ENCODE measurements at places on chromosomes 7 and 10.

GRCh38 chr10:91743465-91743864 is 54.8 kb upstream of the TNKS2 start:
- DNase-seq: no peak

DNA sequence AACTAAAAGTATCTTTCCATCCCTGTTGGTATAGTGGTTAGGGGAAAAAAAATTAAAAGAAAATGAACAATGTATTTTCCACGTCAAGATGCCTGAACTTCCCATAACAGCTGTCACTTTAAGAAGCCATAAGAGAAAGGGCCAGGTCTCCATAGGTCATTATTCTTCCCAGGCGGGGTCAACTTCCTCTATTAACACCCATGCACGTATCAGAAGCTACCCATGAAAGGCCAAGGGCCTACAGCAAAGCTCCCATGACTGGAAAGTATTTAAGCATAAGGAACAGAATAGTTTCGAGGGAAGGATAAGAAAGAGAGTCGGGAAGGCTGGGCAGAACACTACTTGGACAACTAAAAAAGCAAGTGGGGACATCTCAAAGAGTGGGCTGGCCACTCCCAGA is 40.1 kb downstream of the RBM28 start:
- no peak for DNase-seq

GRCh38 chr10:5234106-5234860 is 37.6 kb downstream of the AKR1C4 start:
- no peak for DNase-seq

- no peak for DNase-seq
Measured at GRCh38 chr10:86972613-86973380, 4.5 kb downstream of the ADIRF start.

- DNase-seq: no peak
Measured at GRCh38 chr10:110495731-110496552, 1.8 kb upstream of the DUSP5 start.

DNA sequence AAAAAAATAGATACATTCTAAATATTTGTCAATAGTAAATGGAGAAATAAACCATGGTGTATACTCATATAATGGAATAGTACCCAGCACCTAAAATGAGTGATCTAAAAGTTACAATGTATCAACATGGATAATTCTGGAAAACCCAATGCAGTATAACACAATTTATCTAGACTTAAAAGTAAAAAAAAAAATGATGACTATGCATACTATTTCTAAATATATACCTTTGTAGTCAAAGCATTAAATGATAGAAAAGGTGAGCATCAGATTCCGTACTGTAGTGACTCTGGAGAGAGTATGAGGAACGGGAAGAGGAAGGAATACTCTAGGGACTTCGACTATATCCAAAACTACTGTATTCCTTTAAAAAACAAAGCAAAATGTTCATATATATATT is 115.2 kb upstream of the CDCA7L start:
- DNase-seq: no peak

GRCh38 chr7:84412161-84412969 is 217.8 kb upstream of the SEMA3A start:
- DNase-seq: no peak

- DNase-seq: no peak
Measured at GRCh38 chr10:35685402-35685801, 43.3 kb upstream of the FZD8 start.

DNA sequence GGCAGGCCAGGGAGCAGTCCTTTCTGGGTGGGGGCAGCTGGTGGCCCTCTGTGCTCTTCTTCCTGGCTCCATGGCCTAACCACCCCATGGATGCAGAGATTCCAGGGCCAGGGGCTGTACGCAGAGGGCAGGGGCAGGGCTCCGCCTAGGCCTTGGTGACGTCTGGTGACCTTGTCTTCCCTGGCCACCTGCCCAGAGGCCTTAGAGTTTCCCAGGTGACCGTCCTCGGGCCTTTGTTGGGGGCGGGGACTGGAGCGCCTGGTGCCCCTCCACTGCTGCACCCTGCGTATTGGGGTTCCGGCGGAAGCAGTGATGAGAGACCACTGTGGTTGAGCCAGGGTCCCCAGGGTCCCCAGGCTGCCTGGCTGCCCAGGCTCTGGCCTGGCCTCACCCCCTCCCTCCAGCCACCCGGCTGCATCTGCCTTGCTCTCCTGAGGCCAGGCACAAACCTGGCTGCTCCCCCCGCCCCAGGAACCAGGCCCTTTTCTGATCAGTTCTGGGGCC is 10.3 kb downstream of the PWWP2B start:
- DNase-seq: peak; percentile 22
